ENCODE measurements at places on chromosomes 5 and 9.
A peak's percentile ranks its signal among the peaks of the same experiment; 100 is the strongest.

DNA sequence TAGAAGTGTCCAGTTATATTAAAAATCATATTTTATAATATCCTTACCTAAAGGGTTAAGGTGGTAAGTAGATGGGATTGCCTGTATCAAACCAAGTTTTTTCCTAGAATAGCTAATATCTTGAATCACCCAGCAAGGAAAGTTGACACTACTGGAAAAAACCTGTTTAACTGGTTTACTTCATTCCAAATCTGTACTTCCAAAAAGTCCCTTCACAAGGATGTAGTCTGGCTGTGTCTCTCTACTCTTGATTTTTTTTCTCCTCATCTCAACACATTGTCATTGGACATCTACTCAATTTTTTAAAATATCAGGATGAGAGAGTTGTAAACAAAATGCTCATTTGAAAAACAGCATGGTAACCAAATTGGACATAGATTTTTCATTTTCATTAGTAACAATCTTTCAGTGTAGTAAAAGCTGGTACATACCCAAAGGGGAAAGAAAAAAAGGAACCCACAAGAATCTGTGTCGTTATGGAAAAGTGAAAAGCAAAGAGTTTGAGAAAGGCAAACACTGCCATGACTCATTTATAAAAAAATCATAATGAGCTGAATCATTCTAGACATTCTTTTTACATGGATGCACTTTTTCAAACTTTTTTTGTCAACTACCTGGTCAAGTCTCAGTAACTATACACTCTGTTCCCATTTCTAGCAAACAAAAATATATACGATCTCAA lies 173.5 kb downstream of the GLIS3 start:
- peak; percentile 76 for DNase-seq

- DNase-seq, result no peak
These were observed 133.0 kb upstream of the PTCH1 start for GRCh38 chr9:95649801-95650213.

GRCh38 chr9:93864032-93864431 lies 91.1 kb downstream of the BARX1 start:
- no peak for DNase-seq

- DNase-seq, result no peak
These were observed 65.8 kb upstream of the CDK5RAP2 start for GRCh38 chr9:120645760-120646159.

- no peak for DNase-seq
These were observed 1982.2 kb upstream of the C9orf72 start for GRCh38 chr9:29555502-29555901.

GRCh38 chr9:114198249-114199040 lies 43.1 kb downstream of the COL27A1 start:
- no peak for DNase-seq

All from fibroblast of pulmonary artery (primary cell).